ENCODE measurements at places on chromosomes 3 and 15.

- DNase-seq, result peak; percentile 16
Observed at GRCh38 chr3:66795365-66795764, 202.7 kb upstream of the KBTBD8 start.

DNA sequence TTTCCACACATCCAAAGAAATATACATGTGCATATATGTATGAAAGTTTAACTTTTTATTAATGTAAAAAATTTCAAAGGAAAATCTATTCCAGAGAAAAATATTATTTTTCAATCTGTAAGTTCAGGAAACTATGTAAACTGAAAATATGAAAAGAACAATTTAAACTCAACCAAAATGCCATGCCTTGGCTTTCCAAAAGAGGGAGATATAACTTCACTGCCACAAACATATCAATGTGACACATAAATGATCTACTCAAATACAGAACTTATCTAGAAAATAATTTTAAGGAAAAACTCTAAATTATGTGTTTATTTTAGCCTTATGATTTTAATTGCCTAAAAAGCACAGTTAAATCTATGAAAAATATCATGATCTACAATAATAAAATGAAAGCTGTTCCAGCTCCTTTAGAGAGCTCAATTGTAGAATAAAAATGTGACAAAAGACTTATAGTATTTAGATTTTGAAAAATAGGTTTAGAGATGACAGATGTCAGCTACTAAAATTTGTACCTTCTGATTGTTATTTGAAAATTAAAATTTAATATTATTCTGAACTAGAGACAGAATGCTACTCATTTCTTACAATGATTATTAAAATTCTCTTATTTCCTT is 94.8 kb downstream of the GBE1 start:
- DNase-seq, result peak; percentile 34

- no peak for DNase-seq
Observed at GRCh38 chr15:53565721-53566120, 193.7 kb downstream of the WDR72 start.

GRCh38 chr3:149947231-149947630 is 23.5 kb downstream of the PFN2 start:
- DNase-seq, result no peak

DNA sequence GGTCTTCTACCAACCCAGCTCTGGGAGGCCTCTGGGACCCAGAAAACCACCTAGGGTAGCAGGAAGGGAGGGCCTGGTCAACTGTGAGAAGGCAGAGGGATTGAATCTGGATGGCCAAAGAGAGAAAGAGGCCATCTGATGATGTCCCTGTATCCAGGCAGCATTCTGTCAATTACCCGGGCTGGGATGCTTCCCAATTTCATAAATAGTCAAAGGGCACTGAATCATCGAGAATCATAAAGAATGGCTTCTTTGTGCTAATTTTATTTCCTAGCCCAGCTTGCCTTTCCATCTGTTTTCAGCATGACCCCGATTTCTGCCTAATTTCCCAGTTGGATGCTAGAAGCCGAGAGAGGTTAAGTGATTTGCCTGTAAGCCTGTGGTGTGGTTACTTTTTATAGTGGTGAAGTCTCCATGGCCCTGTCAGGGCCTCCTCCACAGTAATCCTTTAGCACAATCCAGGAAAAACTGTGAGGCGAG is 129.2 kb downstream of the FAM43A start:
- no peak for DNase-seq

- no peak for DNase-seq
Observed at GRCh38 chr3:124364317-124365020, 365.8 kb upstream of the UMPS start.

GRCh38 chr3:50444213-50444612 is 59.2 kb downstream of the CACNA2D2 start:
- DNase-seq, result peak; percentile 10

DNA sequence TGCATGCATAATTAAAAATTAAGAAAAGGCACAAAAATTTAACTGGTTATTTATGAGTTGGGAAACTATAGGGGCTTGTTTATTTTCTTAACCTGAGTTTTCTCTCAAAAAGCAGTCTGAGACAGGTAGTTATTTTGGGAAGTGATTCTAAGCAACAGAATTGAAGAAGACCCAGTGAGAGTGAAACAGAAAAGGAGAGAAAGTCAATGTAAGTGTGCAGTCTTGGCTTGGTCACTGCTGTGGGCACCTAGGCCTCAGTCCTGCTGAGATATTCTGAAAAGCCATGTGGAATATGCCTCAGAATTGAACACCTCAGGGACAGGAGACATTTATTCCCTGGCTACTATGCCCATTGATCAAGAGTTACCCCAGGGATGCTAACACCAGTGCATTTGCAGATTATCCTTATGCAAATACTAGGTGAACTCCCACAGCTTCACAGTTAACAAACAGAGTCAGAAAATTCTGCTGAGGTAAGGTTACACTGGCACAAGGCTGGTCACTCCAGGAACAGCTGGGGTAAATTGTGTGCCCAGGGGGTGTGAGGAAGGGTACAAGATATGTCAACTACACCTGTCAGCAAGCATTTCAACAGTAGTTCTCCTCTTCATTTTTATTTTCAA is 222.7 kb downstream of the EFHB start:
- no peak for DNase-seq

- DNase-seq, result no peak
Observed at GRCh38 chr15:76327191-76328105, 9.1 kb upstream of the ISL2 start.

- no peak for DNase-seq
Observed at GRCh38 chr15:61118885-61119284, 110.2 kb downstream of the RORA start.

DNA sequence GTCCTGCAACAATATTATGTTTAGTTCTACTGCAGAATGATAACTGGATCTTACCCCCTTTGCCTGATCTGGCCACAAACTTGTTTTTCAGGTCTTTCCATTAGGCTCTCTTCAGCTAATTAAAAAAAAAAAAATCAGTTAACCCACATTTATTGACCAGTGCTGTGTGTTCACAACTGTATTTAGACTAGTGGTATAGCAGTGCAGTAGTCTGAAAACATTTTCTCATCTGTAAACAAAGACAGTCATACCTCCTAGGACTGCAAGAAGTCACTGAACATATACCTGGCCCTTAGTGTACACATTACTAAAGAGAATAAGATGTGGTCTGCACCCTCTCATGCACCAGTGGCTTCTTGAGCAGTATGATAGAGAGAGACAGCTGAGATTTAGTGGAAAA is 22.5 kb downstream of the LPP start:
- DNase-seq, result no peak

DNA sequence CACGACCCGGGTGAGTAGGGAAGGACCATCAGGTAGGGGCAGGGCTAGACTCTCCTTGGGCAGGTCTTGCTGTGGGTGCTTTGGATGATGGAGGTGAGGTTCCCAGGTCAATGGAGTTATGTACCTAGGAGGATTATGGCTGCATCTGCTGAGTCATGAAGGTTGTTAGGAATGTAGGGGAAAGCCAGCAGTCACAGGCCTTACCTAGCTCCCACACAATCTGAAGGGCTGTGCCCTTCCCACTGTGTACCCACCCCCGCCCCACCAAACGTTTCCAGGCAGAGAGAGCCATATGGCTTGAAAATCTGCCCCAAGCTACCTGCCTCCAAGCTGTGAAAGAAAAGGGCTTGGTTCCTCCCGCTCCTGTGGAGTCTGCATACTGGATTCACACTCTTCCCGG is 573.4 kb upstream of the DPPA4 start:
- DNase-seq, result no peak

- DNase-seq, result no peak
Observed at GRCh38 chr3:192940129-192940528, 22.5 kb upstream of the MB21D2 start.

DNA sequence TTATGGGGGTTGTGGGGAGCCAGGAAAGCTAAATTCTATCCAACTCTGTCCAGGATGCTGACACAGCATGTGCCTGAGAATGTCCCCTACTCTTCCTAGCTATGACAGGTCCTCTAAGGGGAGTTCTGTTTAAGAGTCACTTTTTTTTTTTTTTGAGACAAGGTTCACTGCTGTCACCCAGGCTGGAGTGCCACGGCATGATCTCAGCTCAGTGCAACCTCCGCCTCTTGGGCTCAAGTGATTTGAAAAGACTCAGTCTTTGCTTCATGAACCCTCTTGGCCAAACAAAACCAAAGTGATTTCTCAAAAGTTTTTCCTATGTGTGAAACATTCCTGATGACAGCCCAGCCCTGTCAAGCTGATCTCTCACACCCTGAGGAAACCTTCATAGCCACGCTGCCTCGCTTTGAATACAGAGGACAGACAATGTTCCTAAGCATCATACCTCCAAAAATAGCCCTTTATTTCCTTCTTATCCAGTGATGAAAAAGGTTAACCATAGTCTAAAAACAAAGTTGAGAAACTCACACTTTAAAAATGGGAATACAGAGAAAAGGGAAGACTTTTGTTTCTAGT is 105.5 kb upstream of the PROK2 start:
- no peak for DNase-seq

DNA sequence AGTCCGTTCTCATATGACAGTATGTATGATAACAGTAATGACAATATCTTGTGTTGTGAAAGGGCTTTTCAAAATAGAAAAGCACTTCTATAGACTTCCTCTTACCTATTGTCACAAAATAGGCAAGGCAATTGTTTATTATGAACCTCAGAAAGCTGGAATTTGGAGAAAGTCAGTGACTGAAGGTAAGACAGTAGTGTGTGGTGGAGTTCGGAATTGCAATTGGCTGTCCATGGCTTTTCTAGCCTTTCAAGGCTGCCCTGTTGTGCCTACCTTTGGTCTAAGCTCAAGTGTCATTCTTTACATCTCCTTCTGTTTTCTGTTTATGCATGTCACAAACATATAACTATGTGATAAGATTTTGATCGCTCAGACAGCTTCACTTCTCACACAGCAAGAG is 219.3 kb upstream of the NR2E3 start:
- no peak for DNase-seq

- DNase-seq, result no peak
Observed at GRCh38 chr3:55322638-55323037, 164.5 kb downstream of the WNT5A start.

DNA sequence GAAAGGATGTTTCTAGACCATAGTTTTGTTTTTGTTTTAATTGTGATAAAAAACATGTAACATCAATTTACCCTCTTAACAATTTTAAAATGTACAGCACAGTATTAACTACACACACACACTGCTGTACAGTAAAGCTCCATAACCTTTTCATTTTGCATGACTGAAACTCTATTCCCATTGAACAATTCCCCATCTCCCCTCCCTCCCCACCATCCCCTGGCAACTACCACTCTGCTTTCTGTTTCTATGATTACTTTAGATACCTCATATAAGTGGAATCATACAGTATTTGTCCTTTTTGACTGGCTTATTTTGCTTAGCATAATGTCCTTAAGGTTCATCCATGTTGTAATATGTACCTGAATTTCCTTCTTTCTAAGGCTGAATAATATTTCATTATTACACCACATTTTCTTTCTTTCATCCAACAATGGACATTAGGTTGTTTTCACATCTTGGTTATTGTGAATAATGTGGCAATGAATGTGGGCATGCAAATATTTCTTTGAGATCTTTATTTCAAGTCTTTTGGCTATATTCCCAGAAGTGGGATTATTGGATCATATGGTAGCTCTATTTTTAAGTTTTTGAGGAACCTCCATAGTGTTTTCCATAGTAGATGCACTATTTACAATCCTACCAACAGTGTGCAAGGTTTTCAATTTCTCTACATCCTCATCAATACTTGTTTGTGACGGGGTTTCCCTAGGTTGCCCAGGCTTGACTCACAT is 10.7 kb downstream of the CHST14 start:
- peak; percentile 8 for DNase-seq

GRCh38 chr3:123488645-123489347 is 39.9 kb upstream of the ADCY5 start:
- DNase-seq, result no peak

DNA sequence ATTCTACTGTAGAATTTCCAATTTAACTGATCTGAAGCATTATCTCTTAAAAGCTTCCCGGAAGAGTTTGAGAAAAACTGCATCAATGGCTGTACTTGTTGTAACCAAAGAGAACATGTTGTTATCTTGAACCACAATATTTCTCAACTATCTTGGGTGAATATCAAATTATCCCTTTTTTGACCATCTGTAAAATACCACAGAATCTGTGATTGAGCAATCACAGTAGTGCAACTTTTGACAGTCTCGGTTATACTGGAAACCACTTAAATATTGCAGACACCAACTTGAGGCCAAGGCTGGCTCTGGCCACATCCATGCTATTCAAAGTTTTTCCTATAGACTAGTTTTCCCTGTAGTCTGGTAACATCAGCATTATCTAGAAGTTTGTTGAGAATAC is 842.8 kb upstream of the EPHA6 start:
- peak; percentile 6 for DNase-seq

DNA sequence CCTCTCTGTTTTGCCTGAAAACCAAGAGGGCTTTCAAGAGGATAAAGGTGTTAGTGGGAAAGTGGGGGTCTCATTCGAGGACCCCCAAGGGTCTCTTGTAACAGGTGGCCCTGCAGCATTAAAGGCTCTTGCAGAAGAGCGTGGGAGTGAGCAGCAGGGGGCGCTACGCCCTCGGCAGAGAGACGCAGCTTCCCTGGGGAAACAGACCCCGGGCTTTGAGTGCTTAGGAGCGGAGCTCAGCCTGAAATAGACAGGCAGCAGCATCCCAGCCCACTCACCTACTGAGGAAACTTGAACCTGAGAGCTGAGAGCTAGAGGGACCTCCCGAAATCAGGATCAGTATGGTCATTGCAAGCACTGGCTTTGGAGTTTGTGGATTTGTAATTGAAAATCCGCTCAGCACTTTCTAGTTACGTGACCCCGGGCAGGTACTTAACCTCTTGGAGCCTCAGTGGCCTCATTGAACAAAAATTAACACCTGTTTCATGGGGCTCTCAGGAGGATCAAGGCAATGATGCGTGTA is 25.7 kb downstream of the RPLP1 start:
- DNase-seq, result peak; percentile 52

- DNase-seq, result no peak
Observed at GRCh38 chr3:62481962-62482361, 108.6 kb upstream of the FEZF2 start.

DNA sequence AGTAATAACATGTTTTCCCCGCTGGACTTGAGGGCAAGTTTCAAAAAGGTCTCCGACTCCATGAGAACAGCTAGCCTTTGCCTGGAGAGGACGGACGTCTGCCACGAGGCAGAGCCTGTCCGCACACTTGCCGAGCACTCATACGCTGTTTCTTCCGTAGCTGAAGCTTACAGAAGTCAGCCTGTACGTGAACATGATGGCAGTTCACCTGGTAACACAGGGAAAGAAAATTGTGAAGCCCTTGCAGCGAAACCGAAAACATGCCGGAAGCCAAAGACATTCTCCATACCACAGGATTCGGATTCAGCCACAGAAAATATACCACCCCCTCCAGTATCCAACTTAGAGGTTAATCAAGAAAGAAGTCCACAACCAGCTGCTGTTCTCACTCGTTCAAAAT is 43.9 kb upstream of the RASA2 start:
- no peak for DNase-seq

DNA sequence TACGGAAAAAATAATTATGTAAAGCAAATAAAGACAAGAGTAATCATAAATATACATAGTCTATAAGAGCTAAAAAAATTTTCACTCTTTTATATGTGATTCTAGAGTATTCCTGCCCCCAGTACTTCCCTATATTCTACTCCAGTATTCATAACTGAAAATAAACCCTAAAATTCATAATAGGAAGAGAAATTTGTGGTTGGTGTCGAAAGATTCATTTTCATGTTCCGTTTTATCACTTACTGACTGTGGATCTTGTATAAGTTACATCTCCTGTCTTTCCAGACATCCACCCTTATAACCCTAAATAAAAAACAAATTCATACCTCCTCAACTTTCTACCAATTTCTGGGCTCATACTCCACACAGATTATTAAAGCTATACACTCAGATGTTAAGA is 16.0 kb upstream of the MBNL1 start:
- no peak for DNase-seq

- DNase-seq, result peak; percentile 2
Observed at GRCh38 chr3:882533-882932, 210.3 kb upstream of the CNTN6 start.

Data from iris pigment epithelial cell (primary cell).